ENCODE measurements at places on chromosomes 12 and 14.

GRCh38 chr12:87120440-87120839, 864.2 kb upstream of the MGAT4C start:
- DNase-seq, result no peak

- no peak for DNase-seq
Observed at GRCh38 chr12:26128168-26128567, 3.3 kb upstream of the BHLHE41 start.

DNA sequence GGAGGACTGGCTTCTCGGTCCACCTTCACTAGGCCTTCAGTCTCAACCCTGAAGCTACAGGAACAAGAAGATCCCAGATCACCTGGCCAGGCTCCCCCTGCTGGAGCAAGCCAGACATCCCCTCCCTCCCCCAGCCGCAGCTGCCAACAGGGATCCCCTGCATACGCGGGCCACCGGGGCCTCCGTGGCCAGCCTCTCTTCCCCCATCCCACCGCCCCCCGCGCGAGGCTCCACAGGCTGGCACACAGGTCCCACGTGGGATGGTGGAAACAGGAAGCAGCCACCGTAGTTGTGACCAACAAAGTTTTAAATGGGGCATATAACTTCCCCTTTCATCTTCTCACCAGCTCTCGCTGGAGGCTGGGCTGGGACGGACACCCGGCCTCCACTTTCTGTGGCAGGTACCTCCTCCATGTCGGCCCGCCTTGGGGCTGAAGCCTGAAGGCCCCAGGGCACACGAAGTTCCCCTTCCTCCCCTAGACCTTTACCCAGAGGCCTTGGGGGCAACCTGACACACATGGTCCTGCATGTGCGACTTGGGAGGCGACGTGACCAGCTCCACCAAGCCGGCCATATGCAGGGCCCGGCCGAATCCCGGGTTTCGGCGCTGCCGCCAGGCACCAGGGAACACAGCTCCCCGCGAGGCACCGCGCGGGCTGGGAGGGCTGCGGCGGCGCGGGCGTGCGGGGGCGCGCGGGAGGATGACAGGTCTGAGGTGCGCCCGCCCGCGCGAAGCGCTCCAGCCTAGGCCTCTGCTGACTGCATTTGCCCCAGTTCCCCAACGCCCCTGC, 44.4 kb upstream of the PNMA1 start:
- peak; percentile 99 for DNase-seq

DNA sequence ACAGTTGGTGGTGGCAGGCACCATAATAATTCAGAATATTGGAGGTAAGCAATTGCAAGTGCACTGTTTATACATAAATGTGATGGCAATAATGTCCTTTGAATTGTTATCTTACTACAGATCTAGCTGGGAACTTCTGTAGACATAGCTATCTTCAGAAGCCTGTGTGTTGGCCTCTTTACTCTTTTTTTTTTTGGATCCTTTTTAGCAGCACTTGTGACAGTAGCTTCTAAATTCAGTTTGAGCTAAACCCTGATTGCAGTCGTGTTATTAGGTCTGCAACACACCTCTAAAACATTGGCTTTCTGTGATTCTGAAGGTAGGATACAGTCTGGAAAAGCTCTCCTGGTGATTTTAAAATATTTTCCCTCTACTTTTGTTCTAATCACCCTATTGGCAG, 38.5 kb downstream of the SLC38A6 start:
- no peak for DNase-seq

DNA sequence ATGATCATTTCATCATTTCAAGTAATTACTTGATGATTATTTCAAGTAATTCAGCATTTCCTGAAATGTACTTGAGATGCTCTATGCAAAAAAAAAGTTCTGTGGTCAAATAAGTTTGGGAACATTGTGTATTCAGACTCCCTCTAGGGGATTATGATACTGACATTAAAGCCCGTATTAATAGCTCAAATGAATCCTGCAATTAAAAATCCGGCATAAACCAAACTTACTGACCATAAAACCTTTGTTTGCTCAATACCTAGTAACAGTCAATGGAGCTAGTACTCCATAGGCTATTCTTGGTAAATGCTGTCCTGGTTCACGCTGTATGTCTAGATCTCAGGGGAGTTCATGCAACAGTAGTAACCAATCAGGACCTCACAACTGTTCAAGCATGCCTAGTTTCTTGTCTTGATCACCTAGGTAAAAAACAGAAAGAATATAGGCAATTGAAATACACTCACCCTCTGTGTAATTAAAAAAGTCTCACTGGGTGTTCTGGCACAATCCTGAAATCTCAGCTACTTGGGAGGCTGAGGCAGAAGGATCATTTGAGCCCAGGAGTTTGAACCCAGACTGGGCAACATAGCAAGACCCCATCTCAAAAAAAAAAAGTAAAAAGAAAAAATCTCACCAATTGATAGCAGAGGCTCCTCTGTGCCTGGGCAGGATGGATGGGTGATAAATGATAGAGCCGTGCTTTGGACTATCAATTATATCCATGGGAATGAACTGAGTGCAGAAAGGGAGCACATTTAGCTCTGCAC, 14.1 kb downstream of the ALDH1L2 start:
- DNase-seq, result no peak

- DNase-seq, result peak; percentile 95
Observed at GRCh38 chr12:85626001-85626783, 210.0 kb downstream of the RASSF9 start.

DNA sequence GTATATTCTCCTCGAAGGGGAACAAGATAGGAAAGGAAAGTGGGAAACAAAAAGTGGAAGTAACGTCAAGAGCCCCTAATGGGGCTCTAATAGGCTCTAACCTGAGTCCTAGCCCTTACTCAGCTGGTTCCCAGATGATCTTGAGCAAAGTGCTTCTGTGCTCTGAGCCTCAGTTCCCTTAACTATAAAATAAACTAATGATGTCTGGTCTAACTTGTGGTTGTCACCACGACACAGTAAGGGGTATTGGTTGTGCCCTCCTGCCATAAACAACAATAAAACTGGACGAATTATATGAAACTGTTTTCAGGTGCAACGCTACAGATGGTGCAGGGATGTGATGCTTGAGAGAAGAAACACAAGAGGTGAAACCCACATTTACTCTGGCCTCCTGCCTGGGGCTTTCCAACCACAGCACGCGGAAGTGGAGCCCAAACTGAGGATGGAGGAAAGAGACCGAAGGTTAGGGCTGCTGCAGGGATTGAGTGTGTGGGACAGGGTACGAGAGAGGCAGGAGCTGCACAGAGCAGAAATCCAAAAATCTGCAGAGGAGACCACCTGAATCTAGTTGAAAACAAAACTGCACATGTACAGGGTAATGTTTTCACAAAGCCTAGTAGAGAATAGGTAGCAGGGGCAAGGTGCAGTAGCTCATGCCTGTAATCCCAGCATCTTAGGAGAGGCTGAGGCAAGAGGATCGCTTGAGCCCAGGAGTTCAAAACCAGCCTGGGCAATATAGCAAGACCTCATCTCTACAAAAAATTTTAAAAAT, 45.6 kb upstream of the BCL2L14 start:
- DNase-seq, result peak; percentile 78

DNA sequence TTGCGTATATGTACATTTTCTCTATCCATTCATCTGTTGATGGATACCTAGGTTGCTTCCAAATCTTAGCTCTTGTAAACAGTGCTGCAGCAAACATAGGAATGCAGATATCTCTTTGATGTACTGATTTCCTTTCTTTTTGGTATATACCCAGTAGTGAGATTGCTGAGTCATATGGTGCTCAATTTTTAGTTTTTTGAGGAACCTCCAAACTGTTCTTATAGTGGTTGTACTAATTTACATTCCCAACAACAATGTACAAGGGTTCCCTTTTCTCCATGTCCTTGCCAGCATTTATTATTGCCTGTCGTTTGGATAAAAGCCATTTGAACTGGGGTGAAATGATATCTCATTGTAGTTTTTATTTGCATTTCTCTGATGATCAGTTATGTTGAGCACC, 44.3 kb downstream of the PELI2 start:
- DNase-seq, result no peak

- DNase-seq, result no peak
Observed at GRCh38 chr12:110796952-110797351, 49.8 kb upstream of the CCDC63 start.

DNA sequence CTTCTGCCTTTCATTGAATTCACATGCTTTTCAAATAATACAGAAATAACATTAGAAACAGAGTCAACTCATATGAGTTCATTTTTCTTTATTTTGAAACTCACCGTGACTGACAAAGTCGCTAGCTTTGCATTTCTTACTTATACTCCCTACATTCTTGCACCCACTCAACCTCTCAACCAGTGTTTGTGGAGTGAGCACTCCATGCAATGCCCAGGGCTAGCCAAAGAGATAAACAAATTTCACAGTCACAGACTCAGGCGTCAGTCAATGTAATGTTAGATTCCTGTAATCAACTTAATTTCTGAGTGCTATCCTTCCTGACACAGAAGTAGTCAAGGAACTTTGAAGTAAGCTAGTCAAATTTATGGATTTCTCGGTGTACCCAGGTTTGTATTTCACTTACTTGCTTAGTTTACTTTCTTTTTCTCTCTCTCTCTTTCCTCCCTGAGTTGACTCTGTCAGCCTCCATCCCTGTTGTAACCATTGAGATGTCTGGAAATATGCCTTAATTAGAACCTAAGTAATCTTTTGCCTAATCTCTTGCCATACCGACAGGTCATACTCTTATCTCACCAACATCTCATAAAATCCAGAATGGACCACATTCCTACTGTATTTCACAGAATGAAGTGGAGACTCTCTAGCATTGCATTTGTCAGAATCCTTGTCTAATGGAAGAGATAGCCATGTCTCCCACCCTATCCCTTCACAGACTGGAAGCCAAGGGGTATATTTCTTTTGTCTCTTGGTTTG, 413.0 kb downstream of the AEBP2 start:
- DNase-seq, result no peak

- DNase-seq, result no peak
Observed at GRCh38 chr12:89343127-89343526, 9.2 kb downstream of the DUSP6 start.

DNA sequence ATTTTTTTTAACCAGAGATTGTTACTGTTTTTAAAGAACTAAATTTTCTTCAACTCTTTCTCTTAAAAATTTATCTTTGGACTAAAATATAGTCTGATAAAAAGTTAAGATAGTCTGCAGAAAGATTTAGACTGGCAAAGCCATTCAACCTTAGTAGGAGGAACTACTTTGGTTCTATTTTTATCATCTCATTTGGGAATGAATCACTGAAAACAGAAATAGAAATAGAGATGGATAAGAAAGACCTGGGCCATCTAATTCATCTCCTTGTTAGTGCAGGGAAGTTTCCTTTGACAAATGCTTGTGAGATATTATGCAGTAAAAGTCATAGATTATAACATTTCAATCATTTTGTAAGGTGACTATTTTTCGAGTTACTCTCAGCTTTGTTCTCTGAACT, 263.2 kb upstream of the NPAS3 start:
- DNase-seq, result no peak

DNA sequence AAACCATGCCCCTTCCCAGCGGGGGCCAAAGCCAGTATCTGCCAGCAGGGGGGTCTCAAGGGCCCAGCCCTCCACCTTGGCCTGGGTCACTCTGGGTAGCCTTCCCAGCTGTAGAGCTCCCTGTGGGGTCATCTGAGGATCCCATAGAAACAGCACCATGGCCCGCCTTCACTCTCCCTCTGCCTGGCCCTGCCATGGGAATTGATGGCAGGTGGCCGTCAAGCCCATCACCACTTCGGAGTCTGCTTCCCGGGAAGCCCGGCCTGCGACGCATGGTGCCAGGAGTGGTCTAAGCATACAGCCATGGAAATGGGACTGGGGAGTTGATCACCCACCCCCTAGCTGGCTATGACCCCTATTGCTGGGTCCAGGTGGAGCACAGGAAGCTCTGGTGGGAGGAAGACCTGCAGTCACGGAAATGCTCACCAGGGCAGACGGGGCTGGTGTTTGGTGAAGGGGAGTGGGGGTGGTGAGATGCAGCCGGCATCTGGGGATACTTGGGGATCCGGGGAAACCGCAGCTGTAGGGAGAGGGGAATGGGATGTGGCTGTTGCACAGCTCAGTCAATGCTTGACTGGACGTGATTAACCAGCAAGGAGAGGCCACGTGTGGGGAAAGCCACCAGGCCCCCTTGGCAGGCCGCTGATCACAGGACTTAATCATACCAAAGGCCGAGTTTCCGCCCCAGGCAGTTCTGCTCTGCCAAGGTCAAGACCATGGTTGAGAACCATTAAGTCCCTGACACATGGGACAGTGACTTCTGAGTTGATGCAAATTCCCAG, 52.2 kb upstream of the DIO3 start:
- no peak for DNase-seq

- no peak for DNase-seq
Observed at GRCh38 chr12:7054925-7055324, 5.6 kb upstream of the C1S start.

- peak; percentile 29 for DNase-seq
Observed at GRCh38 chr14:103871596-103872480, 24.5 kb upstream of the PPP1R13B start.

GRCh38 chr12:79127271-79127751, 262.7 kb downstream of the SYT1 start:
- peak; percentile 2 for DNase-seq

GRCh38 chr12:130846369-130846768, 7.3 kb upstream of the STX2 start:
- DNase-seq, result no peak

DNA sequence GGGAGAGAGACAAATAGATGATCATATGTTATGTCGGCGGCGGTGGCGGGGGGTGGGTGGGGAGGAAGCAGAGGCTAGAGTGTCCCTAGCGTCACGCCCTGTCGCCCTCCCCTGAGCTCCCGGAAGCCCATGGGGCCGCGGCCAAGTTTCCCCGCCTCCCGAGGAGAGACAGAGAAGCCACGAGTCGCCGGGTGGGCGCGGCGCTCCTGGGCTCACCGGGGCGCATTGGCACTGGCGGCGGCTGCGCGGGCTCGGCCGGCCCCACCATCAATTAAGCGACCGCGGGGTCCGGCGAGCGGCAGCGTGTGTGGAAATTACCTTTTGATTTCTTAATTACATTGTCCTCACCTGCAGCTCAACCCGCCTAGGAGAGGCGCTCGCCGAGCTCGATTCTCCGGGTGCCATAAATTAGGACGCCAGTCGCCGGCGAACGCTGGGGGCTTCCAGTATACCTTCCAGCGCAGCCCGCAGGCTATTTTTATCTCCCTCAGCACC, 119.9 kb upstream of the LHX5 start:
- DNase-seq, result peak; percentile 56

- no peak for DNase-seq
Observed at GRCh38 chr12:19018302-19018970, 111.1 kb upstream of the PLEKHA5 start.

DNA sequence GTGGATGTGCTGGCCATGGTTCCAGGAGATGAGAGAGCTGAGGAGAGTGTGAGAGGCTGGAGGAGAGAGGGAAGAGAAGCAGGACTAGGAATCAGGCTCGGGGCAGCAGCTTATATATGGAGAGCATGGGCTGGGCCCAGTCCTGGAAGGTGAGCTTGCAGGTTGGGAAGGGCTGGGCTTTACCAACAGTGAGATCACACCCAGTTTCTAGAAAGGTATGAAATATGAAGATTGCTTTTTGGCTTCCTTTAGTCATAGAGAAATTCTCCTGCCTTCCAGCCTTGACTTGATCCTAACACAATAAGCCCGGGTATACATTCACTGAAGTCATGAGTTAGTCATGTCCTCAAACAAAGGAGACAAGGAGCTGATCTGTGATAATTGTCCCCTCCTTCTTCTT, at the start of gene KRT6A:
Gene KRT6A, minus strand, starts transcription at position 86 of the 400 bp plus-strand sequence. Its CDS starts 69 bp downstream, at position 17.
- DNase-seq, result no peak

- no peak for DNase-seq
Observed at GRCh38 chr12:15118955-15119354, 102.3 kb downstream of the RERG start.

- DNase-seq, result no peak
Observed at GRCh38 chr12:103011974-103012763, 54.7 kb downstream of the ASCL1 start.
